SW480 (cell line): ENCODE measurements at places on chromosomes 7 and 10.

- no peak for DNase-seq
Observed at GRCh38 chr7:127751062-127751461, 99.1 kb downstream of the SND1 start.

DNA sequence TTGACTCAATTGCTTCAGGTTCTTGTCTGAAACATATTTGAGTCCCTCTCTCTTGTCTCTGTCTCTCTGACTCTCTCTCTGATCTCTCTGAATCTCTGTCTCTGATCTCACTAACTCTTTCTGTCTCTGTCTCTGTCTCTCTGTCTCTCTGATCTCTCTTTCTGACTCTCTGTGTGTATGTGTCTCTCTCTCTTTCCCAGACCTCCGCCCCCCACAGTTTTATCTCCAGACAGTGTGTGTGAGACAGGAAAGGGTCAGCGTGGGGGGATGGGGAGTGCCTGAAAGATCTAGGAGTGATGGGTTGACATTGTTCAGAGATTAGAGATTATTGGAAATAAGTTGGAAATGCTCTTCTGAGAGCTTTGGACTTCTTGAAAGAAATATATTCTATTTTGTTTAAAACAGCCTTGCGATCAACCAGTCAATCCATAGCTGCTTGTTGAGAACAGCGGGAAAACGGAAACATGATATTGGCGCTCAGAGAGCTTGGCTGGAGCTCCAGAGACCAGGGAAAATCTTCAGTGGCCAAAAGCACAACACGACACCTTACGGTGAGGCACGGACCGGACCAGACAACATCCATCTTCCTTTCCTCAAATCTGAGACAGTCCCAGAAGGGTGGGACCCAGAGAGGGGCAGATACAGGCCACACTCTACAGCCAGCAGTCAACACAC, 35.5 kb downstream of the CALML3 start:
- no peak for DNase-seq

- no peak for DNase-seq
Observed at GRCh38 chr10:58968389-58968755, 208.1 kb upstream of the PHYHIPL start.

DNA sequence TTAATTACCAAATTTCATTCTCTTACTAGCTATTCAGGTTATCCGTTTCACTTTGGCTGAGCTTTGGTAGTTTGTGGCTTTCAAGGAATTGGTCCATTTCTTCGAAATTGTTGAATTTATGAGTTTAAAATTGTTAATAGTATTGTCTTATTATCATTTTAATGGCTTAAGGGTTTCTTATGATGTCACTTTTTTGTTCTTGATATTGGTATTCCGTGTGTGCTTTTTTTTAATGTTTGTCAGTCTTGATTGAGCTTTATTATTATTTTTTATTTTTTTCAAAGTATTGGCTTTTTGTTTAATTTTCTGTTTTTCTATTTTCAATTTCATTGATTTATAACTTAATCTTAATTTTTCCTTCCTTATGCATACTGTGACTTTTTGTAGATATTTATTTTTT, 25.9 kb downstream of the FRG2B start:
- no peak for DNase-seq

DNA sequence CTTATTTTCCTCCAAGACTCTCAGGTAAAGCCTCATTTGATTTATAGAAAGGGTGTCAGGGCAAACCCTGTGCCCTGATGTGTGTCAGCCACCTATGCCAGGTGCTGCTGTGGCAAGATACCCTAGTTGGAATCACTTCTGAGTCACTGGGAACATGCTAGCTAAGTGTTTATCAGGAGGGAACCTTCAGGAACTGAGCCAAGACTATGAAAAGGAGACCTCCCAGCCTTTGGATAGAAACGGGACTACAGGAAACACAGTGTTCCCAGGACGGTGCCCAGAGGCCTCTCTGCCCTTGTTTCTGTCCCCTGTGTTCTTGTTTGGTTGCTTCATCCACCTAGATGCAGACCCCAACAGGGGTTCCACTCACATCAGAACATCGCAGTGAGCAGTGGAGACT, 28.5 kb downstream of the CNNM1 start:
- DNase-seq = no peak

GRCh38 chr7:151708610-151709009, 168.3 kb downstream of the PRKAG2 start:
- DNase-seq = no peak

- peak; percentile 43 for DNase-seq
Observed at GRCh38 chr10:61621605-61622051, 41.1 kb upstream of the CABCOCO1 start.

- DNase-seq = no peak
Observed at GRCh38 chr10:122864901-122865300, 14.5 kb downstream of the FAM24B start.

- no peak for DNase-seq
Observed at GRCh38 chr10:126935263-126935946, 30.2 kb downstream of the DOCK1 start.

DNA sequence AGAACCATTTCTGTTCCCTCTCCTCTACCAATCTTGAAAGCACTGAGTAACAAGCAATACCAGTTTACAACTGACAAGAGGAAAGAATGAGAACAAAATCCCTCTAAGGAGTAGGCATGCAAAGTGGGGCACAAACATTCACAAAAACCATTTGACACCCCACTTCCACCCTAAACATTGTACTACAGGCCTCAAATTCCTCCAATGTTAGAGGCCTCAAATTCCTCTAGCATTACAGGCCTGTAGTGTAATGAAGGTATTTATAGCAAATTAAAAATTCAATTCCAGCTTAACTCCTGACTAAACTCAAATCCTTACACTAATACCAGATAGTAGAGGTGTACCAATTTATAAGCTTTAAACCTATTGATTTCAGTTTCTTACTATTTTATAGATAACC, 85.4 kb downstream of the SIRT1 start:
- no peak for DNase-seq

DNA sequence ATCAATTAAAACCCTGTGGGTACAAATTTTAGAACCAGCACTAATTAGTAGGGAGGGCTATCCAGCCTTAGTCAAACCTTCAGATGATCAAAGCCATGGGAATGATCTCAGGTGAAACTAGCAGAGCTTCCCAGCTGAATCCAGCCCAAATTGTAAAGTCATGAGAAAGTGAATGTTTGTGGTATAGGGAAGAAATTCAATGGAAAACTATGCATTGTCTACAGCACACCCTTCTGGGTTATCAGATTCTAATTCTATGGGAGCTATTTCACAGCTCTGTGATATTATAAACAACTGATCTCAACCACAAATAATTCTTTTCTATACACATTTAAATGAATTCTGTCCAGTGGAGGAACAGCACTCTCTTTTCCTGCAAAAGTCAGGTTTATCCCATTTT, 24.6 kb upstream of the BMPER start:
- peak; percentile 32 for DNase-seq

DNA sequence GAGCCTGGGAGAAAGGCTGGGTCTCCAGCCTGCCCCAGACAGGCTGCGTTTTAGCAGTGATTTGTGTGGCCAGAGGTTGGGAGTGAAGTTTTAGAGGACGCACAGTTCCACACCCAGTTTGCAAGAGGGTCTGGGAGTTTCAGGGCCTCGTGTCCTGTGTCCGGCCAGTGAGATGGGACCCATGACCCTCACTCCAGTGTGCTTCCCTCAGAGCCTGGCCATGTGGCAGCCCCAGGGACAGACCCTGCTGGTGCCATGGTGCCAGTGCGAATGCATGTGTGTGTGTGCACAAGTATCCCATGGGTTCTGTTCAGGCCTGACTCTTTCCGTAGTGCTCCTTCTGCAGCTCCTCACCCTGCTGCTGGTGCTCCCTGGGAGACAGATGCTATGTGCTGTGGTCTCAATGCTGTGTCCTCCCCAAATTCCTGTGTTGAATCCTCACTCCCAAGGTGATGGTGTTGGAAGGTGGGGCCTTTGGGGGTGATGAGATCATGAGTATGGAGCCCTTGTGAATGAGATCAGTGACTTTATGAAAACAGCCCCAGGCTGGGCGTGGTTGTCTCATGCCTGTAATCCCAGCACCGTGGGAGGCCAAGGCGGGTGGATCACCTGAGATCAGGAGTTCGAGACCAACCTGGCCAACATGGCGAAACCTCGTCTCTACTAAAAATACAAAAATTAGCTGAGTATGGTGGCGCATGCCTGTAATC, 16.5 kb downstream of the ECHDC3 start:
- DNase-seq = no peak

GRCh38 chr10:69483963-69484362, 32.7 kb downstream of the TSPAN15 start:
- no peak for DNase-seq

- no peak for DNase-seq
Observed at GRCh38 chr10:124842721-124843120, 41.1 kb downstream of the ABRAXAS2 start.

- DNase-seq = no peak
Observed at GRCh38 chr10:67553254-67553653, 142.7 kb downstream of the CTNNA3 start.

- no peak for DNase-seq
Observed at GRCh38 chr10:72001033-72001395, 36.8 kb downstream of the CHST3 start.

GRCh38 chr7:159064121-159064815, 80.4 kb downstream of the VIPR2 start:
- DNase-seq = no peak

DNA sequence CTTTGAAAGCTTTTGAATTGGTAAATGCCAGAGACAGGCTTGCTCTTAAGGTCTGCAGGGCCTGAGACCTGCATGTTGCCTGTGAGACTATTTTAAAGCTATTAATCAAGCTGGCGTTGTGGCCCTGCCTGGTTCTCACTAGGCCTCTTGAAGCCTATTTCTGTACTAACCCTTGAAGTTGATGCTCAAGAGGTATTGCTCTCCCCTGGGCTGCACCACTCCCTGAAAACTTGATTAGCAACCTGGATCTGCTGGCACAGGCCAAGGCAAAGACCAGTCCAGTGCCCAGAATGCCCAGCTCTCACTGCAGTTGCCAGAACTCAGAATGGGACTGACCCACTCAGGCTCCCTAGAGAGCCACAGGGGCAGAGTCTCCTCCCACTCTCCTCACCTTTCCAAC, 220.0 kb upstream of the MEOX2 start:
- DNase-seq = no peak

DNA sequence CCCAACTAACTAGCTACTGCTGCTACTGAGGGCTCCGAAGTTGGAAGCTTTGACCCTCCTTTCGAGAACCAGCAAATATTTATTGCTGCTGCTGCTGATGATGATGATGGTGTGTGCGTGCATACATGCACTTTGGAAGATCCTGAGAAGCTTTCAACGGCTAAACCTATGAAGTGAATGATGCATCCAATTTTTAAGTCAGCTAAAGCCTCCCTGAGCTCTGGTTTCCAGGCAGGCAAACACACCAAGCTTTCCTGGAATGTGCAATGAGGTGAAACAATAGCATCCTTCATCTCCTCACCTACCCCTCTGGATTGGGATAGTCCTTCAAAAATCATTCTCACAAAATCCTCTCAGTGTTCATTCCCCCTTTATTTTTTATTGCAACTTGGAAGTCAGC, 13.9 kb downstream of the MACC1 start:
- DNase-seq = no peak

DNA sequence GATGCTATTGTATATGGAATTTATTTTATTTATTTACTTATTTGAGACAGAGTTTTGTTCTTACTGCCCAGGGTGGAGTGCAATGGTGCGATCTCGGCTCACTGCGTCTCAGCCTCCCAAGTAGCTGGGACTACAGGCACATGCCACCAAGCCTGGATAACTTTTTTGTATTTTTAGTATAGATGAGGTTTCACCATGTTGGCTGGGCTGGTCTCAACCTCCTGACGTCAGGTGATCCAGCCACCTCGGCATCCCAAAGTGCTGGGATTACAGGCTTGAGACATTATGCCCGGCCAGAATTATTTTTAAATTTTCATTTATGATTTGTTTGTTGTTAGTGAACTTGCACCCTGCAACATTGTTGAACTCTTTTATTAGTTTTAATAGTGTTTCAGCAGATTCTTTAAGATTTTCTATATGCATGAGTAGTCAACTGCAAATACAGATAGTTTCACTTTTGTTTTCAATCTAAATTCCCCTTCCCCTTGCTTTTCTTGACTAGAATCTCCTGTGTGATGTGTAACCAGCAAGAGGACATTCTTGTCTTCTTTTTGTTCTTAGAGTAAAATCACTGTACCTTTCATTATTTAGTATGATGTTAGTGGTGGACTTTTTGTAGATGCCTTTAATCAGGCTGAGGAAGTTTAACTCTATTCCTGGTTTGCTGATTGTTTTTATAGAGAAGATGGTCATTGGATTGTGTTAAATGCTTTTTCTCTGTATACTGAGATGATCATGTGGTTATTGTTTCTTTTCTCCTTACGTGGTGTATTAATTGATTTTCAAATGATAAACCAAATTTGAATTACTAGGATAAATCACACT, 27.8 kb downstream of the ZNF33A start:
- DNase-seq = no peak

DNA sequence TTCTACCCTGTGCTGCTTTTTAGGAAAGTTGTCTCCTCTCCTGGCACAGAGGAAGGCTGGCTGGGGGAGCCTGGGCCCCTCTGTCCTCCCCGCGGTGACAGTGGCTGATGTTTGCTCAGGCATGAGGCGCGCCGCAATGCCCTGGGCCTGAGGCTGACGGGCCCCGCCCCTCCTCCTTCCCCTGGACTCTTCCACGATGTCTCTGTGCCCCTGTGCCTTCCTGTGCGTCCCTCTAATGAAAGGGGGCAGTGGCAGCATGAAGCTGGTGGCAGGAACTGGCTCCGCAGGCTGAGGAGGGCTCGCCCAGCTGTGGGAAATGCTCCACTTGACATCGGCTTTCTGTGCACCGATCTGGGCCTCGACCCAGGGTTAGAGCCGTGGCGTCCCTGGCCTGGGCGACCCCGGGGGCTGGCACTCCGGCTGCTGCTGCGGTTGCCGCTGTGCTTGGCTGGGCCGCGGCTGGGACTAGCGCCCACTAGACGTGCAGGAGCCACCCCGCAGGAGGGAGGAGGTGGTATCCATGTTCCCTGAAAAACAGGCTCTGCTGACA, 67.9 kb downstream of the ZNF680 start:
- DNase-seq = no peak
